ENCODE measurements at places on chromosomes 1 and 21.

- DNase-seq: no peak
Measured at GRCh38 chr1:78603206-78603605, 17.0 kb upstream of the IFI44L start.

- DNase-seq: no peak
Measured at GRCh38 chr1:51908499-51908898, 30.0 kb upstream of the NRDC start.

GRCh38 chr1:240091614-240092300, at the start of gene FMN2:
Gene FMN2 (plus strand): TSS chr1:240091883. CDS start chr1:240092110, 227 bp downstream.
- peak; percentile 86 for DNase-seq

DNA sequence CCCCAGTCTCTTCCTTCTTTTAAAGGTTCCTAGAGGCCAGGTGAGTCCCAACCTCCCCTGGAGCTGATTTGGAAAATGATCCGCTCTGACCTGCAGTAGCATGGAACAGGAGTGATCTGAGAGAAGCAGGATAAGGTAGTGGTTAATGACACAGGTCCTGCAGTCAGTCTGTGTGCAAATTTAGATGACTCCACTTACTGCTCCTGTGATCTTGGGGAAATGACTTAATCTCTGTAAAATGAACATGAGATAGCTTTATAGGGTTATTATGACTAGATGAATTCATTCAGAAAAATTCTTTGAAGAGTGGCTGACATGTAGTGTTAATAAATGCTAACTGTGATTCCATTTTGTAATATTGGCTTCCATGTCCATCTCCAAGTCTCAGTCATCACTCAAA, 374.9 kb upstream of the CAMK1G start:
- no peak for DNase-seq

DNA sequence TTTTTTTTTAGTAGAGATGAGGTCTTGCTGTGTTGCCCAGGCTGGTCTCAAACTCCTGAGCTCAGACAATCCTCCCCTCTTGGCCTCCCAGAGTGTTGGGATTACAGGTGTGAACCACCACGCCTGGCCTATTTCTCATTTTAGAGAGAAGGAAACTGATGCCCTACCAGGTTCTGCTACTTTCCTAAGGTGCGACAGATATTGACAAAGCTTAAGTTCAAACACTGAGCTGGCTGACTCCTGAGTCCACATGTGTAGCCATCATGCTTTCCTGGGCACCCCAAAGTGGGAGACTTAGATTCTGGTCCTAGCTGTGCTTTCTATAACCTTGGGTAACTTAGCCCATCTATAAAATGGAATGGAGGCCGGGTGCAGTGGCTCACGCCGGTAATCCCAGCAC, 5.1 kb upstream of the TMEM222 start:
- DNase-seq: no peak

- no peak for DNase-seq
Measured at GRCh38 chr1:165610866-165611265, 20.2 kb upstream of the MGST3 start.

- no peak for DNase-seq
Measured at GRCh38 chr1:233386336-233386735, 58.8 kb downstream of the MAP3K21 start.

DNA sequence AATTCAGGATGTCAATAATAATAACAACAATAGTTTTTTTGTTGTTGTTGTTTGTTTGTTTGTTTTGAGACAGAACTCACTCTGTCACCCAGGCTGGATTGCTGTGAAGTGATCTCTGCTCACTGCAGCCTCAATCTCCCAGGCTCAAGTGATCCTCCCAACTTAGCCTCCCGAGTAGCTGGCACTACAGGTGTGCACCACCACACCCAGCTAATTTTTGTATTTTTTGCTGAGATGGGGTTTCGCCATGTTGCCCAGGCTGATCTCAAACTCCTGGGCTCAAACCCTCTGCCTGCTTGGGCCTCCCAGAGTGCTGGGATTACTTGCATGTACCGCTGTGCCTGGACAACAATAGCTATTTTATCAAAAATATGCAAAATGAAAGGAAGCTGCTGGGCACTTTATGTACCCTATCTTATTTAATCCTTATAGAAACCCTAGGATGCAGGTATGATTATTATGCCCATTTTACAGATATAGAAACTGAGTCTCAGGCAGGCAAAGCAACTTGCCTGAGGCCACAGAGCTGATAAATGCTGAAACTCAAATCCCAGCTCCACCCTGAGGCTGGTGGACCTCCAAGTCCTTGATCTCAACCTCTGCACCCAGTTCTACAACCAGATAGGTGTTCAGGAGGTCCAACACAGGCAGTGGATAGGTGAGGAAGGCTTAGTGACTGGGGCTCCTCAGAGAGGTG, 57.4 kb upstream of the CTPS1 start:
- no peak for DNase-seq

DNA sequence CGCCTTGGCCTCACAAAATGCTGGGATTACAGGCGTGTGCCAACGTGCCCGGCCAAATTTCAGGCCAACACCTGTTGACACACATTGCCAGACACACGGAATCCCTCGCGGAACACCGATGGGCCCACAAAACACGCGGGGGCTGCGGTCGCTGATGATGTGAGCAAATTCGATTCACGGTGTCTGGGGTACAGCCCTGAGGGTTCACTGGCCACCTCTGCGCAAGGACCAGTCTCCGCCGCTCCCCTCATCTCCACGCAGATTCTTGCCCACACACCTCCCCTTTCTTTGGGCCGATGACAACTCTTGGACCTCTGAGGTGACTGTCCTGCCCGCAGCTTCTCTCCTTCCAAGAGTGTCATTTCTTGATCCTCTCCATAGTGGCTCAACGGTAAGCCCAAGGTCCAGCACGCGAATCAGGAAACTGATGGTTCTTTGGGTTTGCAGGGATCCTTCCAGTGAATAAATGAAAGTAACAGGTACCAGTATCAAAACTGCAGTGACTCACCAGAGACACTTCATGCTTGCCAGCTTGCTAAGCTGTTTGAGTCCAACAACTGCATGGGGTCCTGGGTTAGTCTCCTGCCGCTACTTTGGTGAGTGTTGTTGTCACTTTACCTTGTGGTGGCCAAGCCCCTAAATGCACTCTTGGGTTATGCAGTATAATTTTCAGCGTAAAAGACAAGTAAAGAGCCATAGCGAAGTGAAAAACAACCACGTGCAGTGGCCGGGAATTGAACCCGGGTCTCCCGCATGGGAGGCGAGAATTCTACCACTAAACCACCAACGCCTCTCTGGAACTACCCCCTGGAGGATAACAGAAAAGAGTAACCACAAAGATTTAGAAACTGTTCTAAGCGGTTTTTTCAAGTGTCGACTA, 11.0 kb upstream of the RNU1-3 start:
- no peak for DNase-seq

DNA sequence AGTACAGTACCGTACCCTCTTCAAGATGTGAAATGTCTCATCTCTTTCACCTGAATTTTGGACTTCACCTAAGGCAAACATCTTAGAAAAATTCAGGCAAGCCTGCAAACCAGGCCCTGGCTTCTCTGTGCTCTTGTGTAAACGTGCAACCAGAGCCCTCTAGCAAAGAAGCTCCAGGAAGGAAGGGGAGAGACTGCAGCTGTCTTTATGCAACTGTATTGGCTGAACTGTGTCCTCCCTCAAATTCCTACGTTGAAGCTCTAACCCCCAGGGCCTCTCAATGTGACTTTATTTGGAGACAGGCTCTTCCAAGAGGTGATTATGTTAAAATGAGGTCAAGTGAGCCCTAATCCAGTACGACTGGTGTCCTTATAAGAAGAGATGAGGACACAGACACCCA, 60.3 kb downstream of the SLC45A1 start:
- DNase-seq: no peak

DNA sequence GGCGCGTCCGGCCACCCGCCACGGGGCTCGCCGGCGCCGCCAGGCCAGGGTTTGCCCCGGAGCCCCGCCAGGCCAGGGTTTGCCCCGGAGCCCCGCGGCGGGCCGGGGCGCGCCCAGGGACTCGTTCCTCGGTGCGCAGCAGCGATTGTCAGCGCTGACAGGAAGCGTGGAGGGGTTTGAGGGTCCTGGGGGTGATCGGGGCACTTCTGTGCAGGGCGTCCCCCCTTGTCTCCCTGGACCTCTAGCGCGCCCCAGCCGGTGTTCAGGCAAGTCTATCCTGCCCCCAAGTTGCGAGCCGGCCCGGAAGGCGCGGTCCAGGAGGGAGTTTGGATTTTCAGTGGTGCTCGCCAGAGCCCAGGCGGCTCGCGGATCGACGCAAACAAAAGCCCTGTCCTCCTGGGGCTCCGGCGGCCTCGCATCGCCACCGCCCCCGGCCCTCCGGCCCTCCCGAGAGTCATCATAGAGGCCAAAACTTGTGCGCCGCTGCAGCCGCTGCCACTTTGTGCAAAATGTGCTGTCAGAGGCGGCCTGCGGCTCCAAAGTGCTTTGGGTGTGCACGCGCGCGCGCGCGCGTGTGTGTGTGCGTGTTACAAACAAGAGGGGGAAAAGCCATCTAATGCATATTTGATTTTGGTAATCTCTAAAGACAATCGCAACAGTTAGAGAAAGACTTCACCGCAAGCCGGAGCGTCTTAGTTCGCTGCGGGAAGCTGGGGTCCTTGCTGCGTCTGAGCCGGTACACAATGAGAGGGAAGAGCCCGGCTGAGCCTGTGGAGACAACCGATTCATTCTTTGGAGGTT, 1.0 kb downstream of the ROR1 start:
- no peak for DNase-seq

DNA sequence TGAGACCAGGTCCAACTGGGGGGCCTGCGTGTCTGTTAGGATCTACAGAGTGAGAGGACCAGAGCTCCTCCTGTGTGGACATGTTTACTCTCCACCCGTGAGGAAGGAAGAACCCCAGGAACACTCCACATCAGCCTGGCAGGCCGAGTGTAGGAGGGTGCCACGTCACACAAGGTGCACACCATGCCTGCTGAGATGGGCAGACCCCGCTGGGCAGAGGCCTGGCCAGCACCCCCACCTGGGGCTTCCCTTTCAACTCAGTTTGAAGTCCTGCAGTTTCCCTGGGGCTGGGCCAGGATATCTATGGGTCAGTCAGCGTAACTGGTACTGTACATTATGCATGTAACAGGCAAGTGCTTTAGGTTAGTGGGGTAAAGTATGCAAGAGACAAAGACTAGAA, 30.1 kb upstream of the PCBP3 start:
- DNase-seq: no peak

DNA sequence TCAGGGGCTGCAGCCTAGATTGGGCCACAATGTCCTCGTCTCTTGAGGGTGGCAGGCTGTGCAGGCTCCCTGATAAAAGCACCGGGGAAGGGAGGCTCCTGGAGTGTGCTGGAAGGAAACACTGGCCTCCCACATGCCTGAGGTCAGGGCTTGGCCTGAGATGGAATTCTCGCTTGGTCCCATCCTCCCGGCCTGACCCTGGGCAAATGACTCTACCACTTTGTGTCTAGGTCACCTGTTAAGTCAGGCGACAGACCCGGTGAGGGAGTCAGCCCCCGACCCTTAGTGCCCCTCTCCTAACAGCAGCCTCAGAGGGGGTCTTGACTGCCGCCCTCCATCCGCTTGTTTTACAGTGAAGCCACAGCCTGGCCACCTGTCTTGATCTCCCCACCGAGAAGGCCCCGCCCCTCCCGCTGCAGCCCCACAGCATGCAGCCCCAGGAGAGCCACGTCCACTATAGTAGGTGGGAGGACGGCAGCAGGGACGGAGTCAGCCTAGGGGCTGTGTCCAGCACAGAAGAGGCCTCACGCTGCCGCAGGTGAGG, 2.5 kb downstream of the SMIM1 start:
- DNase-seq: no peak

DNA sequence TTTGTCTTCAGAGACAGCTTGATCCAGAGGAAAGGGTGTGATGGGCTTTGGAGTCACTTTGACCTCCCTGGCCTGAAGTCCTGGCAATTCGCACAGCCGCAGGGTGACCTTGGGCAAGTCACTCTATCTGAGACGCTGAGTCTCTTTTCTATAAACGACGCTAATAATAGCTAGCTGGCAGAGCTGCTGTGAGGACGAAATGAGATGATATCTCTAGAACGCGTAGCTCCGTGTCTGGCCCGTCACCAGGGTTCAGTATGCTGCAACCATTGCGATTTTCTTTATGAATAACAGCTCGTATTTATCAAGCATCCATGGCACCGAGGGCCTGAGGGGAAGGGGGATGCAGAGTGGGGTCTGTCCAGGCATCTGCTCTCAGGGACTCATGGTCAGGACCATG, 58.7 kb downstream of the IGSF21 start:
- DNase-seq: no peak

- DNase-seq: no peak
Measured at GRCh38 chr1:214280386-214281020, 456 bp upstream of the SMYD2 start.

- DNase-seq: no peak
Measured at GRCh38 chr1:210448297-210448892, 119.7 kb downstream of the HHAT start.

- DNase-seq: no peak
Measured at GRCh38 chr1:203199816-203200571, 13.5 kb upstream of the CHI3L1 start.

DNA sequence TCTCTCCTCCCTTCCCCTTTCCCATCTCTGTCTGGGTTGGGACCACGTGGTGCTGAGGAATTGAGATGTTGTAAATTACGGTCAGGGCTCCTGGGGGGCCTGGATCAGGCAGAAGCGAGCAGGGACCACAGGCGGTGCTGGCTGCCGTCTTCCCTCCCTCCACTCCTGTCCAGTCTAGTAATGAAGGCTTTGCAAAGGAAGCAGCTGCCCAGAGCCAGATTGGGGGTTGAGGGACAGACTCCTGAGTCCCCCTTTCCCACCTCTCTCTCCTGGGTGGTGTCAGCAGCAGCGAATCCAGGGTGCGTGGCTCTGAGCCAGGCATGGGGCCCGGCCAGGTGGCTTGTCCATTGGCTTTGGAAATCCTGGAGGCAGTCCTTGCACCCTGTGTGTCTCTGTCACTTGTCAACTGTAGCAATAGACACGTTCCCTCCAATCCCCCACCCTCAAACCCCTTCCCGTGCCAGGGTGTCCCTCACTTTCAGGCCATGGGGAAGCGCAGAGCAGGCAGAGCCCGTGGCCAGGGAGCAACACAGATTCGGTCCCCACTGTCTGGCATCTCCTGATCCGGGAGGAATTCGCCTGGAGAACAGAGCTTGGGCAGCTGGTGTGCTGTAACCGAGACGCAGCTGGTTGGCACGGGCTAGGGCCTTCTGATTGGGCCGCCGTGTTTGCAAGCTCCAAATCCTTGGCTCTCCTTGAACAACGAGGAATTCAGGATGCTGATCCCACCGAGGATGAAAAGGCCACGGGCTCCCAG, 64.8 kb upstream of the WNT4 start:
- no peak for DNase-seq

GRCh38 chr1:236407059-236407458, 13.0 kb downstream of the EDARADD start:
- DNase-seq: no peak

DNA sequence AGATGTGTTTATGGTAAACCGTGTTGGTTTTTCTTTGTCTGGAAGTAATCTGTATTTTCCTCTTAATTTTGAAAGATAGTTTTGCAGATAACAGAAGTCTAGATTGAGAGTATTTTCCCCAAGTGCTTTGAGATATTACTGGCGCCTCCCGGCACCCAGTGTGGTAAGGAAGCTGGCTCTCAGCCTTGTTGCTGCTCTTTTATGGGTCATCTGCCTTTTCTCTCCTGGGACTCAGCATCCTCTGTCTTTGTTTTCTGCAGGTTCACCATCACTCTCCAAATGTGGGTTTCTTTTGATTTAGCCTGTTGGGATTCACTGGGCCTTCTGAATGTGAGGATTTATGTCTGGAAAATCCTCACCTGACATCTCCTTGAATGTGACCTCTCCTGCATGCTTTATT, 37.4 kb downstream of the POFUT2 start:
- no peak for DNase-seq

- DNase-seq: no peak
Measured at GRCh38 chr1:51519865-51520699, 1.0 kb upstream of the EPS15 start.
